ENCODE measurements at places on chromosomes 6 and 20.

DNA sequence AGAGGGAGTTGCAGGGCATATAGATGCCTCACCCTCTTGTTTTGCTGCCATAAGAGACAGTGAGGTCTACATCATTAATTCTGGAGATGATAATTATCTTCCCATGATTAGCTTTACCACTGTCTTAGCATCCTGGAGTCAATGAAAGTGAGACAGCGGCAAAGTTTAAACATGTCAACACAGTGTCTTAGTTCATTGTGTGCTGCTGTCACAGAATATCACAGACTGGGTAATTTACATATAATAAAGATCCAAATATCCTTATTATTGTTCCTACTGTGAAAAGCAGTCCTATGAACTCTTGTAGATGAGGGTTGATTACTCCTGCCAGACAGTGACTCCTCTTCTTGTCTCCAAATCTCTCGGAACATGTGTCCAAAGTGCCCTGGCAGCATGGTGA, 658.6 kb upstream of the ADGRB3 start:
- DNase-seq: no peak

- no peak for DNase-seq
Measured at GRCh38 chr6:167455371-167455770, 130.5 kb downstream of the TTLL2 start.

DNA sequence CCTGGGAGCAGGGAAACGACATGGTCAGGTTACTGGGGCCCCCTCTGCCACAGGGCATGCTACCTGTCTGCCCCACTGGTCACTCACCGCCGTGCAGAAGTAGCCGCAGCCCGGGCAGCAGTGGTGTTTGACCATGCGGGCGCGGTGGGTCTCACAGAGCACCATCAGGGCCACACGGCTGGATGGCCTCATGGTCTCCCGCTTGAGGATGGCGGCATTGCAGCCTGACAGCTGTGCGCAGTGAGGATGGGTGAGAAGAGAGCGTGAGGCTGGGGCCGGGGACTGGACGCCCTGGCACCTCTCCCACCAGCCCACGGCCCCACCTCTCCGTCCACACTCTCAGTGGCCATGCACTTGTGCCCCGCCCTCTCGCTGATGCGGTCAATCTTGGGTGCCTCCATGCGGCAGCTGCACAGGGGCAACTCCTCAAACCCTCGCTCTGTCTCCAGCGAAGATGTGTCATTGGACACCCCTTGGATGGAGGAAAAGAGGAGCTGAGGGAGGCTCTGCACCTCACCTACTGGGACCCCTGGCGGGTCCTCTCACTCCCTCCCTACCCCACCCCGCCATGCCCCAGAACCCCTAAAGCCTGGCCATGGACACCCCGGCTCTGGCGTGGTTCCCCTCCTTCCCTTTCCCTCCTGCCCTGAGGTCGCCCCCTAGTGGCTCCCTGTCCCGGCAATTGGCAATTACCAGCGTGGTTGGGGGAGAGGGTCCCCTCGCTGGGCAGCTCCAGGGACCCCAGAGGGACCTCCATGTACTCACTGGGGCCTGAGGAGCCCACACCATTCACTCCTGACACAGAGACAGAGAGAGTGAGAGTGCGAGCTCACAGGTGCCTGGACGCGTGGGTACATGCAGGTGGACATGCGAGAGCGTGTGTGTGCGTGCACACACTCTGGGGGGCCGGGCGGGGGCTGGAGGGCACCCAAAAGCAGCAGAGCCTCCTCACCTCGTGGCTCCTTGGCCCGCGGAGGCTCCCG, 8.9 kb downstream of the EHMT2 start:
- DNase-seq: no peak

DNA sequence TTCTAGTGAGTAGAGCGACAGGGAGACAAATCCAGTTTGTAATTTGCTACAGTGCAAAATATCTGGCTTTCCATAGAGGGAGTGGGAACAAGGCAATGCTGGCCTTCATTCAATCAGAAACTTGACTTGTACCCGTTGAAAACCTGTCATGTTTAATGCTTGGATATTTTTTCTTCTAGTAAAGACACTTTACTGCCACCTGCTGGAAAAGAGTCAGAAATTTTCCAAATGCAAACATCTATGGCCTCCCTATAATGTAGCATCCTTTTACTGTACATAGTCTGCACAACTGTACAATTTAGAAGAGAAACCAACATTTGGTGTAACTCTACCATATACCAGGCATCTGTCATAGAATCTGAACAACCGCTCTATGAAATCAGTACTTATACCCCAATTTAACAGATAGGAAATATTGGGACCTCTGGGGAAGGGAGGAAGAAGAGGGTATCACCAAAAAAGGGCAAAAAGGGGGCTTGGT, 16.7 kb upstream of the TBC1D20 start:
- DNase-seq: no peak

GRCh38 chr6:34102099-34102656, 43.7 kb downstream of the GRM4 start:
- no peak for DNase-seq
